ENCODE measurements at places on chromosomes 4 and X.

DNA sequence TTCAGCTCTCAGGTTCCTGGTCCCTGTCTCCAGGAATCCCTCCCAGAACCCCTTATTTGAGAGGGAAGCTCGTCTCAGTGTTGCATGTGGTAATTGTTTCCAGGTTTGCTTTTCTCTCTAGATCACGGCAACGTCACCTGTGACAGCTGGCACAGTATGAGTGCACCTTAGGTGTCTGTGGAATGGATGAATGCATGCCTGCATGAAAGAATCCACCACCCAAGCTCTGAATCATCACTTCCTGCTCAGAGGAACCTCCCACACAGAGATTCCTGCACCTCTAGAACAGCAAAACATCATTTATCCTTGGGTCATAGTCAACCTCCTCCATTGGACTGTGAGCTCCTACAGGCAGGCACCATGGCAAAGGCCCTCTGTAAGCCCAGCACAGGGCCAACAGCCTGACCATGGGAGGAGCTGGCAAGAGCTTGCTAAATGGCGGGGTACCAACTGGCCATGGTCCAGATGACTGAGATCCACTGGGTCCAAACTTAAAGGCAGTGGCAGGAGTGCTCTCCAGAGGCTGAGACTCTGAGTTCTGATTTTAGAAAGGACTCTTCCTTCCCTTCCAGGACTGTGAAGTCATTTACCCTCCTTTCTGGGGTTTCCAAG is 116.2 kb downstream of the SLC2A9 start:
- no peak for DNase-seq

- DNase-seq = no peak
These were observed 499 bp upstream of the NFXL1 start for GRCh38 chr4:47914926-47915237.

DNA sequence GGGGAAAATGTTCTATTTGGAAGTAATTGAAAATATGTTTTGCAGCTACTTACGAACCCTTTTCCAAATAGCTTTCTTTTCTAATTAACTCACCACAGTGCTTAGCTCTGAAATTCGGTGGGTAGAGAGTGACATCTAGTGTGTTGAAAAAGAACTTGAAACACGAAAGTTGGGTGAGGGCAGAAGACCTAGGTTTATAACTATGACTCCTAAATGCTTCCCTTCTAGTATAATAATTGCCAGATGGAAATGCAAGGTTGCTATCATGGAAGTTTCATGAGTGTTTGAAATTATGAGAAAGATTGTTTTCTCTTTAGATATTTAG is 77.3 kb upstream of the NOCT start:
- no peak for DNase-seq

DNA sequence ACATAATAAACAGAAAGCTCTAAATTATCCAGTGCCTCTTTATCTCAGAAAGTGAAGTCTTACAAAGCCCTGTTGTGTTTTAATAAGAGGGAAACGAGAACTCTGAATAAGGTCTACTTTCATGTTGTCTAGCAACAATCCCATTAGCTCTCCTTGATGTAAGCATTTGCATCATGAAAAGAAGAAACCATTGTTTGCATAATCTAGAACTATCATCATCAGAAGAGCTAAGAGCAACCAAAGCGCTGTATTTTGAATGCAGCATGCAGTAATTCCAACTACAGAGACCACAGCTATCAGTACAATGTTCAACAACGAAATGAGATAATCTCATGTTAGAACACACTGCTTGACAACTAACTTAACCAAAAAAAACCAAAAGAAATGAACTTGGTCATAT is 257.1 kb downstream of the CAMK2D start:
- DNase-seq = no peak

- DNase-seq = no peak
These were observed 27.7 kb downstream of the PAK3 start for GRCh38 chrX:111123606-111124179.

DNA sequence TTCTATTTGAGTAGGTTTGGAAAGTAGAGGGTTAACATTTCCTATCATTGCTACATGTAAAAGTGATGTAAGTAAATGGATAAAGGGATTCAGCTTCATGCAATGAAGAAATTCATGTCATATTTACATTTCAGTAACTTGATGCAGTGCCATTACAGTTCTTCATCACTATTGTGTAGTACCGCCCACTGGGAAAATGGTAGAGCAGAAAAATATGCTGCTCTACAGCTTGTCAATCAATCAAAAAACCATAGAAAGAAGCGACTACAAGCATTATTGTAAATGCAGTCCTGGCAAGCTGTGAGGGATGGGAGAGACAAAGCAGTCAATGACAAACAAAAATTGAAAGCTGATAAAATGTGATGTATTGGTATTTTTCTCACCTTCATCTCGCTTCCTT is 1597.9 kb downstream of the RPA4 start:
- DNase-seq = no peak

- DNase-seq = no peak
These were observed 65.3 kb upstream of the MYOZ2 start for GRCh38 chr4:119070301-119070700.

GRCh38 chr4:31081366-31081765 is 361.2 kb downstream of the PCDH7 start:
- no peak for DNase-seq

- no peak for DNase-seq
These were observed 419.6 kb upstream of the LCORL start for GRCh38 chr4:18441203-18441590.

- DNase-seq = no peak
These were observed 60.7 kb downstream of the HPGD start for GRCh38 chr4:174461466-174462106.

GRCh38 chr4:13527981-13528820 is 16.1 kb downstream of the NKX3-2 start:
- DNase-seq = no peak

GRCh38 chrX:31931225-31931624 is 859.4 kb upstream of the FTHL17 start:
- no peak for DNase-seq

DNA sequence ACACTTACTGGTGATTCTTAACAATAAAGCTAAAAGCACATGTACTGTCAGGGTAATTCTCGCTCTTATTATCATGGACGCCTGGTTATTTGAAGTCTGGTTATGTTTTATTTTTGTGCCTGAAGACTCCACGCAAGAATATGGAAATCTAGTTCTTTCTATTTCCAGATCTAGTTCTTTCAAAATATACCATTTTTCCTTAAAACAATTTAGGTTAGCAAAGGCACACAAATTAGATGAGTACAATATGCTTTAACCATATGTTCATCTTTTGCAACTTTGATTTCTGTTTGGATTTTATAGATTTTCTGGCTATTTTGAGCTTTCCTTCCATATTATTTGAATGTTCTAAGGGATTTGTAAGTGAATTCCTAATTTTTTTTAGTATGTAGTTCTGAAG is 1783.1 kb downstream of the PCDH7 start:
- DNase-seq = no peak

GRCh38 chrX:57871463-57871862 is 38.8 kb downstream of the ZXDA start:
- no peak for DNase-seq

DNA sequence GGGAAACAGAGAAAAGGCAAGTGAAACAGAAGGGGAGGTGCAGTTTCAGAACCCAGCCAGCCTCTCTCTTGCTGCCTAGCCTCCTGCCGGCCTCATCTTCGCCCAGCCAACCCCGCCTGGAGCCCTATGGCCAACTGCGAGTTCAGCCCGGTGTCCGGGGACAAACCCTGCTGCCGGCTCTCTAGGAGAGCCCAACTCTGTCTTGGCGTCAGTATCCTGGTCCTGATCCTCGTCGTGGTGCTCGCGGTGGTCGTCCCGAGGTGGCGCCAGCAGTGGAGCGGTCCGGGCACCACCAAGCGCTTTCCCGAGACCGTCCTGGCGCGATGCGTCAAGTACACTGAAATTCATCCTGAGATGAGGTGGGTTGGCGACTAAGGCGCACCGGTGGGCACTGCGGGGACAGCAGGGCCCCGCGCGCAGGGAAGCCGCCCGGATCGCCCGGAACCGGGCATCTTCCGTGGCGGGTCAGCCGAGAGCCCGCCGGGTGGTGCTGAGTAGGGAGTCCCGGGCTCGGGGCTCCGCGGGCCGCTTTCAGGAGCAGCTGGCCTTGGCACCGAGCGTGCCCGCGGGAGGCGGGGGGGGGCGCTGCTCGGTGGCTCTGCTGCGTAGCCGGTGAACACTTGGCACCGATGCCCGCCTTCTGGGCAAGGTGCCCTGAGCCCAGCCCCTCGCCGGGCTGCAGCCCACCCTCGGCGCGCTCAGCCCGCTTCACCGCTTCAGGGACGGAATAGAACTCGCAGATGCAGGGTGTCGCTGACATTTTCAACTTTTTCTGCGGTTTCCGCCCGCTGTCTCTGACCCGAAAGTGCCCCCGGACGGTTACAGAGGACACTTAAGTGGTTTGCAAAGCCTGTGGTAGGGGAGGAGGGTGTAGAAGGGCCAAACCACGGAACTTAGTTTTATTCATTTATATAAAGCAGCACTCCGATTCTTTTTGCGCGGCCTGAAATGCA is at the start of gene CD38:
Gene CD38, plus strand, starts transcription at position 40 of the 953 bp plus-strand sequence. Its CDS starts 87 bp downstream, at position 127.
- no peak for DNase-seq

- DNase-seq = no peak
These were observed 8.9 kb upstream of the P2RY8 start for GRCh38 chrX:1545776-1546408.

DNA sequence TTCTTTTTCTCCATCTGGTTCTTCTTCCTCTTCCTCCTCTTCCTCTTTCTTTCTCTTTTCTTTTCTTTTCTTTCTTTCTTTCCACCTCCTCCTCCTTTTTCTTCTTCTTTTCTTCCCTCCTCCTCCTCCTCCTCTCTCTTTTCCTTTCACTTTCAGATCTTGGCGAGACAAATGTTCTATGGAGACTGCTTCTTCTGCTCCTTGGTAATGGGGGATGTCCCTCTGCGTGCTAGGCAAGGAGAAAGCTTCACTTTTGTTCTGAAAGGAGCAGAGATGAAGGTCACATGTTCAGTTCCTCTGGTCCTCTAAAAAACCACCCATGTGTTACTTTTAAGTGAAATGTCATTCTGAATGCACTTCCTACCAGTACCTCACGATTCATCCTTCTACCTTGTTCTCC is 33.2 kb downstream of the NBDY start:
- DNase-seq = no peak

DNA sequence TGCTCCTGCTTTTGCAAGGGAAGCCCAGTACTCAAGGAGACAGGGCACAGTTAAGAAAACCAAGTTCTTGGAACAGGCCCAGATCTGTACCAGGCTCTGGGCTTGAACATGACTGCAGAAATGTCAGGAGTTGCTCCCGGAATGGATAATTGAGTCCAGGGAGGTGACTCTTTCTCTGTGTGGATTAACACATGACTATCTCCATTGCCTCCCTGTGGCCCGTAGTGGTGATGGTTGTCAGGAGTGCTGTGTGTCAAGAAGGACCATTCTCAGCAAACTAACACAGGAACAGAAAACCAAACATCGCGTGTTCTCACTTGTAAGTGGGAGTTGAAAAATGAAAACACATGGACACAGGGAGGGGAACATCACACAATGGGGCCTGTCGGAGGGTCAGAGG is 39.9 kb downstream of the CCKAR start:
- no peak for DNase-seq

DNA sequence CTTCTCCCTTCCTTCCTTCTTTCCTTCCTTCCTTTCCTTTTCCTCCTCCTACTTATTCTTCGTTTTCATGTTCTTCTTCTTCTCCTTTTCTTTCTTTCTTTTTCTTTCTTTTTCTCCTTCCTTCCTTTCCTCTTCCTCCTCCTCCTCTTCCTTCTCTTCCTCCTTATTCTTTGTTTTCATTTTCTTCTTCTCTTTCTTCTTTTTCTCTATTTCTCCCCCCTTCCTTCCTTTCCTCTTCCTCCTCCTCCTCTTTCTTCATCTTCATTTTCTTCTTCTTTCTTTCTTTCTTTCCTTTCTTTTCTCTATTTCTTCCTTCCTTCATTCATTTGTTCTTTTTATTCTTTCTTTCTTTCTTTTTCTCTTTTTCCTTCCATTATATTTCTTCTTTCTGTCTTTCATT is 671.6 kb downstream of the IQCM start:
- DNase-seq = no peak

- no peak for DNase-seq
These were observed 228.2 kb downstream of the MGST2 start for GRCh38 chr4:139893801-139894200.

DNA sequence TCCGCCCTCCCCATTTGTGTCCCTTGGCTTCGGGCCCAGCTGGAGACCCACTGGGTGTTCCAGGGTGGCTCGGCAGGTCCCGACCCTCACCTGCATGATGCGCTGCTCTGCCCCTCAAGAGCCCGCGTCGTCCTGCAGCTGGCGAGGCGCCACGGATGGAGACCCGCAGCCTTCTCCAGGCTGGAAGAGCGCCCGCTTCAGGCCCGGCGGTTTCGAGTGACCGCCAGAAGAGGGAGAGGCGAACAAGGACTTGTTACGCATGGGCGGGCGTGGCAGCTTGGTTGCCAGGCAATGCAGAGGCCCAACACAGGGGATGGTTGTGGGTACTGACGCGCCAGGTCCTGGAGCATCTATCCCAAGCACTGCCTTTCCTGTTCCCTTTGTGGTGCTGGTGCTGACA is at the start of gene PDCL2:
Gene PDCL2, minus strand, starts transcription at position 232 of the 400 bp plus-strand sequence. Its CDS starts 136 bp downstream, at position 96.
- no peak for DNase-seq

- no peak for DNase-seq
These were observed 63.3 kb upstream of the TRPC3 start for GRCh38 chr4:122015203-122015602.

DNA sequence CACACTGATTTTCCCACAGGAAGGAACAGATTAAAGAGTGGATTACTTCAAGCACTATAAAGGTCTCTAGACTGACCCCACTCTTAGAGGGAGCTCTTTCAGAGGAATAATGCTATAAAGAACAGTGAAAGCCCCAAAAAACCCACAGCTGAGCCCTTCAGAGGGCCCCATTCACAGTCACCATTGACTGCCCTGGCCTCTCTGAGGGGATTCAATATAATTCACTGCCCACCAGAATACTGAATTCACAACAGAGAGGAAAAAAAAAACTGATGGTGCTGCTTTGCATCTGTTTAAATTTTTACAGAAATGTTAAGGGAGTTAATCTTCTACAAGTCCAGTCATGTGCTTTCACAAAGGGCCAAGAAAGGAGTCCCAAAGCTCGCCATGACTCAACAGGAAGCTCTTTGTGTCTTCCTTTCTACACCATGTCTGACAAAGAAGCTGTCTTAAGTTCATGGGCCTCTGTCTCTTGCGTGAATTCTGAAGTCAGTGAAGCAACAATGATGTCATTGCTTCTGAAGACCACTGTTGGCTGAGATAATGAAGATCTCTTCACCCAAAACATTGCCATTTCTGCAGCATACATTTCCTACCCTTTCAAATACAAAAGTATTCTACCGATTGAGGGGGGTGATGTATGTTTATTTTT is 174.9 kb downstream of the ADAMTS3 start:
- DNase-seq = no peak

DNA sequence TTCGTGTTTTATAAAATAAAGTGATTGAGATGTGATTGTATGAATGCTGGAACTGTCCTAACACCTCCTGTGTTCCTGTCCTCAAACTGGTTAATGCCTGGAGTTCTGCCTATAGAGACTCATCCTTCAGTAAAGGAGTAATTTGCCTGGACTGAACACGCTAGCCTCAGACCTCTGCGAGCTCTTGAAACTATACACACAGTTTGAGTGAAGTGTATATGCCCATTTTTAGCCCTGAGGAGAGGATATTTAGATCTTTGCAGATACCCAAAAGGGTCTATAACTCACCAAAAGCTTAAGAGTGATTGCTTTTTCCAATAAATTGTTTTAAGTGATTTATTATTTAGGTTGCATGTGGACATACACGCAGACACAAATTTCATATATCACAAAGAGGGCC is 29.9 kb upstream of the STIM2 start:
- DNase-seq = no peak

Measured in stimulated activated CD8-positive, alpha-beta memory T cell treated with anti-CD3 and anti-CD28 coated beads, Interleukin-7, amount 100 ng/mL, for 1 hour (primary cell).